ENCODE measurements at places on chromosomes 2 and 18. TPM values are rescaled to one million over a fixed set of nuclear protein-coding genes. Genes with fewer than 3 reads are reported as not detected.
A peak's percentile ranks its signal among the peaks of the same experiment; 100 is the strongest.

The SPATA3 gene
- not detected for polyA plus RNA-seq

GRCh38 chr18:23967321-23968089 lies 47.0 kb upstream of the TTC39C start:
- H3K36me3 ChIP-seq = no peaks in the 10 kb centered on the region
- H3K4me3 ChIP-seq = peak overlapping the region; percentile 27
- H3K27ac ChIP-seq = peak overlapping the region; percentile 68
- peak; percentile 70 for DNase-seq
- H3K27me3 ChIP-seq = no peaks in the 10 kb centered on the region
- peaks cover 84% of the 10 kb centered on the region for H3K4me1 ChIP-seq

DNA sequence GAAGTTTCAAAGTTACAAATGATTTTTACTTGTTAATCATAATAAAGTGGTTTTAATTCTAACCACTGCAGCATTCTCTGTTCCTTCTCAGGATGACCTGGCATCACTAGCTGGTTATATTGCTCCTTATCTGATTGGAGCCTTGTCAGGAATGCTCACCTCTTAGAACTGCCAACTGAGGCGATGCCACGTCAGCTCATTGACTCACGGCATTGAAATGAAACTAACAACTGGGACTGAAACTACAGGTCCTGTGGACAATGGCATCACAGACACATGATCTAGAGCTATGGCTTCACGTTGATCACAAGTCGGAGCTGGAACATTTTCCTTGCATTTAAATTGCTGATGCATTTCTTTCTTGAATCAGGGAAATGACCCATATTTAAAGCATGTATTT lies 54.9 kb upstream of the MAP2 start:
- peaks cover 18% of the 10 kb centered on the region for H3K27me3 ChIP-seq
- H3K27ac ChIP-seq = no peak overlapping the region
- DNase-seq = no peak
- H3K36me3 ChIP-seq = no peaks in the 10 kb centered on the region
- no peaks in the 10 kb centered on the region for H3K4me1 ChIP-seq

The HOXD3 gene
- not detected for polyA plus RNA-seq

DNA sequence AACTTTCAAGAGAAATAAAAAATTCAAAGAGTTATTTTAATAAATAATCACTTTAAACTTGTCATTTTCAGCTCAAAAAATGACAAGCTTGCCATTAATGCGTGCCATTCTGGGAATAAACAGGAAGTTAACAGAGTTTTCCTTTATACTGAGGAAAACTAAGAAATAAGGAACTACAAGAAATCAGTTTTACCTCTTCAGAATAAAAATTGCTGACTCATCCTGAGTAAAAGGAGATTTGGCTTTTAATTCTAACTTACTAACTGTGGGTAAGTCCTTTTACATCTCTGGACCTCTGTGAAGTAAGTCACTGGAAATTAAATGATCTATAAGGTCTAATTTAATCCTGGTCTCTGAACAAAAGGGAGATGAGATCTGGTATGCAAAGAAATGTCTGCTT lies 16.1 kb downstream of the CEBPZ start:
- H3K27me3 ChIP-seq = no peaks in the 10 kb centered on the region
- no peak for DNase-seq
- no peak overlapping the region for H3K4me3 ChIP-seq
- peaks cover 72% of the 10 kb centered on the region for H3K36me3 ChIP-seq
- H3K4me1 ChIP-seq = no peaks in the 10 kb centered on the region

The AMMECR1L gene
- polyA plus RNA-seq = 8.3 TPM

- H3K4me3 ChIP-seq = no peak overlapping the region
- no peaks in the 10 kb centered on the region for H3K36me3 ChIP-seq
- DNase-seq = no peak
- H3K4me1 ChIP-seq = no peaks in the 10 kb centered on the region
Observed at GRCh38 chr2:188204824-188205223, 86.8 kb upstream of the GULP1 start.

DNA sequence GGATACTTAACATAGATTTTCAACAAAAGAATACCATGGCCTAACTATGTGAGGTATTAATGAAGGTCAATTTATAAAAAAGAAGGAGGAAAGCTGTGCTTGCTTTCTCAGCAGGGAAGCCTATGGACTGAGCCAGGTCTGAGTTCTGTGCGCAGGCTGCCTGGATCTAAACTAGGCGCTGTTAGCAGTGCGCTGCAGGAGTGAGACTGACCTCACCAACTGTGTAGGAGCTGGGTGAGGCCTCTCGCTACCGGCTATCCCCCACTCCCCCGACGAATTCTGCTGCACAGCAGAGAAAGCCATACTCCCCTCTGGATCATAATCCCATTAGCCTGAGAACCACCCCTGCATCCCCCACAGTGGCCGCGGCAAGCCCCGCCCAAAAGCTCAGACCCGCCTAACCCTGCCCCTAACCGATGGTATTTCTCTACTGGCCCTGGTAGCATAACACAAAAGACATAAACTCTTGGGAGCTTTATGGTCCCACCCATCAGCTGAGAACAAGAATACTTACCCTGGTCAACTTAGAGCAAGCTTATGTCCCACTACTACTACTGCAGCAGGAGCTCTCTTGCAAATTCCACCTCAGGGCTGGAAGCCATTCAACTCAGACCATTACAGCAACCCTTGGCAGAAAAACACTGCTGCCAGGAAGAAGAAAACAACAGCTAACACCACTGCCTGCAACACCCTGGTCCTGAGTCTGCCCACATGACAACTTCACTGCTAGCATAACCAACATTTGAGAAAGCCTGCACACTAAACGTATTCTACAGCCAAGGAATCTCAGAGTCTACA lies 28.0 kb downstream of the SULT1C2 start:
- no peaks in the 10 kb centered on the region for H3K4me1 ChIP-seq
- H3K4me3 ChIP-seq = no peak overlapping the region
- no peak for DNase-seq
- no peak overlapping the region for H3K27ac ChIP-seq
- no peaks in the 10 kb centered on the region for H3K36me3 ChIP-seq

- H3K36me3 ChIP-seq = no peaks in the 10 kb centered on the region
- H3K4me1 ChIP-seq = no peaks in the 10 kb centered on the region
- H3K4me3 ChIP-seq = no peak overlapping the region
- DNase-seq = no peak
- H3K27ac ChIP-seq = no peak overlapping the region
Observed at GRCh38 chr2:238971318-238972145, 123.6 kb downstream of the TWIST2 start.

The ATP8B1 gene
- not detected for polyA plus RNA-seq

The CRACDL gene
- polyA plus RNA-seq = not detected

DNA sequence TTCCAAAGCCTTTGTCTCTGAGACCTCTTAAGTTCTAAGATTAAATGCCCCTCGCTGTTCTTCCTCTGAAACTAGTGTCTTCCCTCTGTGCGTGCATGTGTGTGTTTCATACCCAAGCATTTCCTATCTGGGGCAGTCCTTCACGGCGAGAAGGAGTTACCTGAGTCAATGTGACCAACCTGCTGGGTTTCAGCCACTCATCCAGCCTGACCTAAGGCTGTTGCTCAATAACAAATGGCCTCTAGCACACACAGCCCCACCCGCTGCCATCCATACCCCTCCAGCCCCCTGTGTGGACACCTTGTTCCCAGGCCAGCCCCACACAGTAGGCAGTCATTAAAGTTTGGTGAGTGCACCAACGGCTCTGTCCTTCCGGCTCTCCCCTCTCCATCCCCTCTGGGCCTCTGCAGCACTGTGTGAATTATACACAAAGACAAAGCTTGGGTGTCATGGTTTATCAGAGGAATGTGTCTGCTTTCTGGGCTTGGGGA lies 53.8 kb upstream of the FOSL2 start:
- H3K4me1 ChIP-seq = no peaks in the 10 kb centered on the region
- no peaks in the 10 kb centered on the region for H3K36me3 ChIP-seq
- H3K4me3 ChIP-seq = no peak overlapping the region
- no peak overlapping the region for H3K27ac ChIP-seq
- no peaks in the 10 kb centered on the region for H3K27me3 ChIP-seq
